ENCODE measurements at places on chromosomes 2 and 18. TPM values are rescaled to one million over a fixed set of nuclear protein-coding genes. Genes with fewer than 3 reads are reported as not detected.

Gene CUL3
- 111 TPM for polyA plus RNA-seq

Gene ALPP
- not detected for polyA plus RNA-seq

Gene LRATD1
- polyA plus RNA-seq: 19.3 TPM

Gene CGREF1
- 7.5 TPM for polyA plus RNA-seq

Gene NDUFB3
- polyA plus RNA-seq: 97.3 TPM

Gene AFF3
- 13.5 TPM for polyA plus RNA-seq

Gene FAM110C
- 13.7 TPM for polyA plus RNA-seq

Gene EPB41L3
- polyA plus RNA-seq: 60.3 TPM

DNA sequence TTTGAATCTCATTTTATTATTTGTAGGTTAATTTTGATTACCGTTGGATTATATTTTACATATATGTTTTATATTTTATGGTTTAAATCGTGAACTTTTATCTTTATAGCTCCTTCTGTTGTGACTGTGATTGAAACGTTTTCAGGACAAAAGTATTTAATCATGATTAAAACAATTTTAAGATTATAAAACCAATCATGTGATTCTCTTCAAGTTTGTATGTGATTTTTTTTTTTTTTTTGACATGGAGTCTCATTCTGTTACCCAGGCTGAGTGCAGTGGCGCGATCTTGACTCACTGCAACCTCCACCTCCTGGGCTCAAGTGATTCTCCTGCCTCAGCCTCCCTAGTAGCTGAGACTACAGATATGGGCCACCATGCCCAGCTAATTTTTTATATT is 7.2 kb upstream of the RASGRP3 start:
- no peak for DNase-seq

DNA sequence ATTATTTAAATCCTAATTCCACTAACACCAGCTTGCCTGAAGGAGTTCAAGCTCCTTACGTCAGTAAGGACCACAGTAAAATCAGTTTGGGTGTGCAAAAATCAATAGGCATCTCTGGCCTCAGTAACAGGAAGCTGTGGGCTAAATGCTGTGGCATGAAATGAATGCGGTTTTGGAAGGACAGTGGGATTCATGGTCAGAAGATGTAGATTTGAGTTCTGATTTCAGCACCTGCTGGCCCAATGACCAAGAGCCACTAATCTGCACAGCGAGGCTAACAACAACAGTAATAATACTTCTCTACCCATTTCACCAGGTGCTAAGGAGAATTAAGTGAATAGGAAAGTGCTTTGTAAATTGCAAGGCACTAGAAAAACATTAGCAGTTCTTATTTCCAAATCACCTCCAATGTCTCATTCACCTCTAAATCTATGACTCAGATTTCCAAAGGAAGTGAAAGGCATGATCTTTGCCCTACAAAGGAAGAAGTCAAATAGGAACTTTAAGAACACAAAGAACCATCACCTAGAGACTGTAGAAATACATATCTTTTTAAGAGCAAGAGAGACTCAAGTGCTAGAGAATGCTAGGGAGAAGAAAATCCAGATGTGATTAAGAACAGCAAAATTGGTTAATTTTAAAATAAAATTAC is 172.6 kb downstream of the ANKRD44 start:
- DNase-seq: no peak

GRCh38 chr18:10518595-10519255 is 7.1 kb upstream of the NAPG start:
- peak; percentile 74 for DNase-seq

GRCh38 chr2:234483568-234484251 is 13.2 kb downstream of the ARL4C start:
- DNase-seq: no peak

DNA sequence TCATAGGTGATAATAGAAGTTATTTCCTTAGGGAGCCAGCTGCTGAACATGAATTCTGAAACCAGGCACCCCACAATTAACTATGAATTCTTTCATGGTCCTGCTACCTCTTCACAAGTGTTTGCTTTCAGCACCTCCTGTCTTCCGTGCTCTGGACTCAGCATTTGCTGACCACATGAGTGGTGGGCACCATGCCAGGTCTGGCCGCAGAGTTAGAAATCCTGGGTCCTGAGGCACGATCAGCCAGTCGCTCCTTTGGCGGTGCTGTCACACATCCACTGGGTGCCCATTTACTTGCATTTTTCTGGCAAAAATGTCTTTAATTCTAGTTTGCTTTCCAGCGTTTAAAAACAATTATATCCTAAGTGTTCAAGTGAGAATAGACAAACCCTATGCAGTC is 196.4 kb upstream of the PXDN start:
- no peak for DNase-seq

DNA sequence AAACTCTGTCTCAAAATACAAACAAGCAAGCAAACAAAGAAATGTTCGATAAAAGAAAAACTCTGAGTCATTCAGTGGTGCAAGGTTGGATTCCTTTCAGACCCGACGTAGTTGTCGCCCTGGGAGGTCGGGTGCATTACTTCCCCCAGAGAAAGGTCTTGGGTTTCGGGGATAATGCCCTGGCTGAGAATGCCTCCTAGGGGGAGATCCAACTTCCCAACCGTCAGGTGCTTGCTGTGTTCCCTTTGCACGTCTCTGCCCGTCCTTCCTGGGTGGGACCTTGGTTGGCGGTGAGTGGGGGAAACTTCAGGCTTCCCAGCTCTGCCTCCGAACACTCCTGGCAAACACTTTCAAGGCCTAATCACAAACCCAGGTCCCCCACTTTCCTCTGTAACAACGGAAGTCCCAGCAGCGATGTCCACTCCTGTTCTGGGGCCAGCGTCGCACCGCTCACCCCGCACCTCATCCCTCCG is 609 bp downstream of the TPGS2 start:
- DNase-seq: no peak

GRCh38 chr18:61582202-61582710 is 249.0 kb downstream of the CDH20 start:
- DNase-seq: no peak

DNA sequence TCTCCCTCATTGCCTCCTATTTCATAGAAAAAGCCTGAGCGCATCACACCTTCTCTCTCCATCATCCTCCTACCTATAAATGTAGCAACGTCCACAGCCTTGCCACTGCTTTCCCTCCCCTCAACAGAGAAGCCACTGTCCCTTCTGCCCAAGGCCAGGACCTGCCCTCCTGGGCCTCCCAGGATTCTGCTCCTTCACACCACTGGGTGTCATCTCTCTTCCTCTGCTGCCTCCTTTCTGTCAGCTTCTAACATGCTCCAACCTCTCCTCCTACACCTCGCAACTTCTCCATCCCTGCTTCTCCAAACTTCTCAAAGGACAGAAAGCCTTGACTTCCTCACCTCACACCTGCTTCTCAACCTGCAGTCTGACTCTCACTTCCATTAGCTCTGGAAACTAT is 21.2 kb upstream of the ME2 start:
- DNase-seq: no peak

DNA sequence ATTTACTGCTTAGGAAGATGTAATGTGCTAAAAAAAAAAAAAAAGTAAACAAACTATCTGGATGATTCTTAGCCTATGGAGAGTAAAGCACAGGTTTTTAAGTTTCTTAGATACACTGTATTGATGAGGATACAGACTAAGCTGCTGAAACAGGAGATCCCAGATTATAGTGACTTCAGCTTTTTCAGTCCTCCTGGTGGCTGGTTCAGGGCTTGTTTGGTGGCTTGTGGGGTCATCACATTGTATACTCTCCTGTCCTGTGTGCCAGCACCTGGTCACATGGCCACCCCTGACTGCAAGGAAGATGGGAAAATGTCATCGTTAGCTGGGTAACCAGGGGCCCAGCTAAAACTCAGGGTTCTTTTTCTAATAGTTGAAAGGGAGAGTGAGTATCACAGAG is 31.4 kb downstream of the RAB31 start:
- no peak for DNase-seq

GRCh38 chr2:28951910-28952835 is 28.9 kb upstream of the TOGARAM2 start:
- DNase-seq: no peak

DNA sequence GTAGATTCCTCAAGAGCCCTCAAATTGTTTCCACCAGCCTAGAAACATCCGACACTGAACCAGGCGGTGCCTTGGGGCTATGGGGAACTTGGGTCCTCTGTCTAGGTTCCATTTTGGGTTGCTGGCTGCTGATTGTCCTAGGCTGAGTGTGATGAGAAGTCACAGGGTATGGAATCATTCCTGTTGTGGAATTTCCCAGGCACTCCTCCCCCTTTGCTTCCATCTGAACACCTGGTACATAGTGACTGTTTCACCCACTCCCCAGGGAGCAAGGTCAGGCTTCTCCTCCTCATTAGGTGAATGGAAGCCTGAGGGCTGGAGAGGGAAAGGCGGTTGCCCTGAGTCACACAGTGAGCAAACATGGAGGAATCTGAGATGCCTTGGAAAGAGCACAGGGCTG is 4.5 kb downstream of the KIF3C start:
- DNase-seq: no peak

GRCh38 chr2:149972066-149972465 is 384.5 kb upstream of the MMADHC start:
- no peak for DNase-seq

- DNase-seq: no peak
Observed at GRCh38 chr2:48714245-48714644, 41.3 kb downstream of the LHCGR start.

GRCh38 chr18:43671431-43671830 is 394.1 kb upstream of the SYT4 start:
- no peak for DNase-seq

DNA sequence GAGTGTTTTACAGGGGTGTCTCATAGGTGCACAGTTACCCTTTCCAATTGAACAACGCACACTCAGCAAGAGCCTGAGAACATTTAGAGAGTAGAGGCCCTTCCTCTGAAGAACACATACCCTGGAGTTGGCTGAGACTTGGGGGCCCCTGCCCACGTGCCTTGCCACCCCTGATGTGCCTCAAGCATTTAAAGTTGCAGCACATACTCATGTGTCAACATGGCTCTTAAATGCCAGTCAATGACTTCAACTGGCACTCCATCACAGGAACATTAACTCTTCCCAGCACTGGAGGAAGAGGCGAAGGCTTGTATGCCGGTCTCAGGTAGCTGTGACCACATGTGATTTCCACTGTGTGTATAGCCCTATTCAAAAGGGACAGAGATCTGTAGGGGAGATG is 57.4 kb downstream of the SPRED2 start:
- no peak for DNase-seq

DNA sequence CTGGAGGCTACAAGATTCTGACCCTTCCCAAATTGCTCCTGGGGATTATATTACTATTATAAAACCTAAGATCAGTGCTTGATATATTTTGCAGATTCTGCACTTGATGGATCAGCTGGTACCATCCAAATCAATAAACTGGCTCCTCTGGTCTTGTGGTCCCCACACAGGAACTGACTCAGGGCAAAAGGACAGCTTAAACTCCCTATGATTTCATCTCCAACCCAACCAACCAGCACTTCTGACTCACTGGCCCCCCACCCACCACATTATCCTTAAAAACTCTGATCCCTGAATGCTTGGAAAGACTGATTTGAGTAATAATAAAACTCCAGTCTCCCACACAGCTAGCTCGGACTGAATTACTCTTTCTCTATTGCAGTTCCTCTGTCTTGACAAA is 82.1 kb downstream of the TMEM163 start:
- no peak for DNase-seq

GRCh38 chr2:204051476-204051875 is 114.9 kb downstream of the ICOS start:
- DNase-seq: no peak

DNA sequence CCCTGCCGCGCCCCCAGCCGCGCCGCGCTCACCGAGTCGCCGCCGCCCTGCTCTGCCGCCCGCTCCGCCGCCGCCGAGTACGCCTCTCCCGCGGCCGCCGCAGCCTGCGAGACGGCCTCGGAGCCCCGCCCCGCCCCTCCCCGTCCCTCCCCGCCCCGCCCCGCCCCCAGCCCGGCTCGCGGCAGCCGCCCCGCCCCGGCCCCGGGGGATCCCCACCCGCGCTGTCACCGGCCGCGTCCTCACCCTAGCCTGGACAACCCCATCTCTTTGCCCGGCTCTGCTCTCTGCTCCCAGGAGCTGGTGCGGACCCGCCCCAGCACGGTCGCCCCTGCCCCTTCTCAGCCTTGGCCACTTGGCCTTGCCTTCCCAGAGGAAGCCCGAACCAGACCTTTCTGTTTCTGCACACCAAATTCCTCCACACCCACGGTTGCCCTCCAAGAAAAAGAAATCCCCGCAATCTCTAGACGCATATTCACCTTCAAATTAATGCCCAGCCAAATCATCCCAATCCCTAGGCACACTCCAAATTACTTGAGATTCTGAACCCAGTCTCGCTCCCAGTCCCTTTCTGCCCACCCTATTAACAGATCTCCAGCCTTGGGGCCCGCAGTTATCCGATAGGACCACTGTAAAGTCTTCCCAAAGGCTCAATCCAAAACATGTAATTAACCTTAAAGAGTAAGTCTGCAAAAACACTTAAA is at the start of gene CYRIA:
TSS of gene CYRIA (minus strand) at position 87 of the 701 bp plus-strand sequence. CDS start 77,715 bp downstream, outside the sequence.
- no peak for DNase-seq

All from renal pelvis (tissue), 12 donors.